ENCODE measurements at places on chromosomes 5 and 9.
A peak's percentile ranks its signal among the peaks of the same experiment; 100 is the strongest.

DNA sequence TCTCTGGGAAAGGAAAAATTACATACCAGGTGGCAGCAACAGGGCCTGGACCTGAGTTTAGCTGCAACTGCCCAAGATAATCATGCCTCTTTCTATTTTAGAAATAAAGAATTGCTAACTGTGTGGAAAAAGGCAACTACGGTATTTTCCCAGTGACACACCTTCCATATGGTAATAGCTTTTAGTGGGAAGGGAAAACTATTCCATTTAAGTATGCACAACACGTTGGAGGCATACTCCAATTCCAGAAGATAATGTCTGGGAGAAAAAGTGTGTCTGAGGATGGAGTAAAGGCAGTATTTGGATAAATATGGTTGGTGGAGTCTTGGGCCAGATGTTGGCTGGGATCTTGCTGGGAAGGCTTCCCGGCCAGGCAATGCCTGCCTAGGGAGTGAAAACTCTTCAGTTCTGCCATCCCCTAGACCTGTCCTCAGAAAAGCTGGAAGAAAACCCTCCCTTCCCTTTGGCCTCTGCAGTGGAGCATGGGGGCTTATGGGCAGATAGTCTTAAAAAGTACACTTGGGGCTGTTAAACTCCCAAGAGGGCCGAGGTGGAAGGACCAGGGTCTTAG, 40.6 kb downstream of the SH3PXD2B start:
- DNase-seq: no peak

GRCh38 chr5:56852228-56853000, 37.1 kb downstream of the MAP3K1 start:
- DNase-seq: no peak

GRCh38 chr9:20597862-20598261, 24.4 kb downstream of the MLLT3 start:
- DNase-seq: no peak

DNA sequence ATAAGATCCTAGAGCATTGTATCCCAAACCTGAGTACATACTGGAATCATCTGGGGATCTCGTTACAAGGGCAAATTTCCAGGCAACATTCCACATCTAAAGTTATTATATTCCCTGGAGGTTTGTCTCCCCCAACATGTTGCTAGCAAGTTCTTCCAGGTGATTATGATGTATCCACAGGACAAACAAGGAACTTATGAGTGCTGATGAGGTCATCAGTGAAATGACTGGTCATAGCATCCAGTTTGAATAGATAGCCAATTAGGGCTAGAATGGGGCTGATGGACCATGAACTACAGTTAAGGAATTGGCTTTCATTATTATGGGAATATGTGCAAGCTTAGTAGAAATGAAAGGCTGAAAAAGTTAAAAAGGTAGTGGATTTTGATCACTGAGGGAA, 115.2 kb downstream of the CWC27 start:
- no peak for DNase-seq

DNA sequence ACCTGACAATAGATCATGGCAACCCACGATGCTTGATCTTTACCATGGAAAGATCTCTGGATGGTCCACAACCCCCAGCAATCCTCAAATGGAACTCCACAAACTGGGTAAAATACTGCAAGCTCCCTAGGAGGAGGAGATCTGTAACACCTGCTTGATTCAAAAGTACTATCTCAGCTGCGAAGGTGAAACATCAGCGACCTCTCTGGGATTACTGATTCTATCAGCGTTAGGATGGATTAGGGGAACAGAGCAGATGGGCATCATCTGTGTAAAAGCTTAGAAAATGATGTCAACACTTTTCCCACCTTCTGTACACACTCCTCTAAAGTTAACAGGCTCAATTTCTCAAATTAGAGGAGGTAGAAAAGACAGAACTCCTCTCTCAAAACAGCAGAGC, 31.5 kb upstream of the TRPC7 start:
- no peak for DNase-seq

DNA sequence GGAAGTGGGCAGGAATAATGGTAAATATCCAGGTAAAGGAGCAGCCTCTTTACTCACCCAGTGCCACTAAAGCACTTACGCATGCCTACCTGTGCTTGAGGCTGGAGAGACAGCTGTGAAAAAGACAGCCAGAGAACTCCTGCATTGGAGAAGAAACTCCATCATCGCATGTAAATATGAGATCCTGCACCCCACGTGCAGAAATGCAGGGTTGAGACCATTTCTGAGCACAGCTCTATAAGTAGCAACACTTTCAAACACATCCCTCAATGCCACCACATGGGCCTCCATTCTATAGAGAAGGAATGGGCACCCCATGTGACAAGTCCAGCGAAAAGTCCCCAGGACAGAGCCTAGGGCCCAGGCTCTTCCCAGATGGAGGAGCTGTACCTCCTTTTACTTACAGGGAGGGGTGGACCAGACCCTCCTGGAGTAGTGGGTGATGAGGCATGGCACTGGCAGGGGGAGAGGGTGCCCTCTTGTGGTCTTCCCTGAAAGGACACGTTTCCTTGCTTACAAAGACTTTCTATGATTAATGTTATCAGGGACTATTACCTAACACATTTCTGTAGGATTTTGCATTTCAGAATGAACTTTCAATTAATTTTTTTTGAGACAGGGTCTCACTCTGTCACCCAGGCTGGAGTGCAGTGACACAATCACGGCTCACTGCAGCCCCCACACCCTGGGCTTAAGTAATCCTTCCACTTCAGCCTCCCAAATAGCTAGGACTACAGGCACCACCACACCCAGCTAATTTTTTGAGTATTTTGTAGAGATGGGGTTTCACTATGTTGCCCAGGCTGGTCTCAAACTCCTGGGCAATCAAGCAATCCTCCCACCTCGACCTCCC, 55.3 kb upstream of the IL17B start:
- DNase-seq: peak; percentile 69

- DNase-seq: no peak
Measured at GRCh38 chr9:99340281-99340680, 118.2 kb downstream of the SEC61B start.

GRCh38 chr9:20040991-20041696, 252.3 kb upstream of the SLC24A2 start:
- DNase-seq: no peak

Measured in body of pancreas (tissue), 4 donors.